ENCODE measurements at places on chromosomes 3 and 15. TPM values are rescaled to one million over a fixed set of nuclear protein-coding genes. Genes with fewer than 3 reads are reported as not detected.
A peak's percentile ranks its signal among the peaks of the same experiment; 100 is the strongest.

- no peak for DNase-seq
These were observed 56.5 kb upstream of the MYO5C start for GRCh38 chr15:52352086-52352485.

DNA sequence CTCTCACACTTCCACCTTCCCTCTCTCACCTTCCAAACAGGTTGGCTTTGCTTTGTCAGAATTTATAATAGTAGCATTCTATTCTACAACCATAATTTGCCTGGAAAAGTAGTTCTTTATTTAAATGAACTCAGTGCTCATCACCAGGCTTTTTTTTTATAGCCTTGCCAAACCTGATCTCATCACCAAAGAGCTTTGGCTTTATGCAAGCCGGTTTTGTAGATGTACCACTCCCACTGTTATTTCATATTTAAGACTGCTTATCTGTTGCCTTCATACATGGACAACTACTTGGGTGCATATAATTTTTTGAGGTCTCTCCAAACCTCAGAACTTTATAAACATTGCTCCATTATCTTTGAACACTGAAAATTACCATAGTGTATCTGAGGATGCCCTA, 246.1 kb upstream of the PPP2R3A start:
- no peak for DNase-seq

GRCh38 chr3:101478980-101479379, 34.0 kb downstream of the SENP7 start:
- DNase-seq, result no peak

Gene GOLGA6D
- 0.18 TPM for total RNA-seq

Gene IL17RE
- total RNA-seq, result 23.6 TPM

Gene SLC28A1
- 0.20 TPM for total RNA-seq

GRCh38 chr15:92655178-92655995, at the start of gene FAM174B:
Gene FAM174B (minus strand): TSS chr15:92655775.
- DNase-seq, result peak; percentile 46

- no peak for DNase-seq
These were observed 196.8 kb upstream of the MBNL1 start for GRCh38 chr3:152071924-152072323.

DNA sequence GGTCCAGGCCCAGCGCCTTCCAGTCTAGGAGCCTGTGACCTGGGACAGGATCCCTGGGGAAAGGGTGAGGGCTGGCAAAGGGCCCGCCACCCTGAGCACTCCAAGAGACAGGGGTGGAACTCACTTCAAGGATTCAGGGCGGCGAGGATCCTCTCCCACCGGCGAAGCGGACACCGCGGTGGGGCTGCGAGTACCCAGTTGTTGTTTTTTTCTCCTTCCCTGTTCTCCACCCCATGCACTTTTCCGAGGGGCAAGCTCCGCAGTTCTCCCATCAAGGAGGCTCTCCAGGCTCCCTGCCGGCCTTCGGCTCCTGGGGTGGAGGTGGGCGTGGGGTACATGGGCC, 387 bp upstream of the PAQR5 start:
- DNase-seq, result no peak

GRCh38 chr3:177590826-177591225, 393.5 kb upstream of the TBL1XR1 start:
- no peak for DNase-seq

GRCh38 chr15:39242345-39242744, 338.5 kb upstream of the THBS1 start:
- DNase-seq, result no peak

Gene CLDN16
- total RNA-seq, result 0.11 TPM

Gene CLEC3B
- 1.2 TPM for total RNA-seq

Gene PBRM1
- total RNA-seq, result 92.4 TPM

GRCh38 chr15:99711625-99712024, 21.6 kb downstream of the LYSMD4 start:
- DNase-seq, result no peak

Gene TIGIT
- not detected for total RNA-seq

DNA sequence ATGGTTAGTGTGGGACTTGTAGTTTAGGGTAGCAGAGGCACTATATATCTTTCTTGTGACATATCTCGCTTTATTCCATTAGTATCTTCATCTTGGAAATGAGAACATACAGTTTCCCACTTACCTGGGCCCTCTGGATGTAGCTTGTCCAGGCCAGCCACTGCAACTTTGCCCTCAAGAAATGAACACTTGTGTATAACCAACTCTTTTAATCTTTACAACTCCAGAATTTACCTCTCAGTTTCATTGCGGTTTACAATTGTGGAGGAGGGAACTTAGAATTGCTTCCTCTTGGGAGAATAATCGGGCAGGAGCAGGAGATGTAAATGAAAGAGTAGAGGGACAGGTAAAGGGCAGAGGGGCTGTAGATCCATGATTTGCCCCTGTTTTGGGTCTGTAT, 18.4 kb upstream of the TRA2B start:
- no peak for DNase-seq

GRCh38 chr15:98666841-98667240, 18.5 kb downstream of the IGF1R start:
- DNase-seq, result no peak

- no peak for DNase-seq
These were observed 1.5 kb downstream of the DIS3L start for GRCh38 chr15:66294932-66295235.

GRCh38 chr3:20849975-20850374, 664.0 kb upstream of the SGO1 start:
- DNase-seq, result no peak

Gene ANKRD34C
- not detected for total RNA-seq

- DNase-seq, result no peak
These were observed 51.8 kb downstream of the CHST2 start for GRCh38 chr3:143171141-143171980.

DNA sequence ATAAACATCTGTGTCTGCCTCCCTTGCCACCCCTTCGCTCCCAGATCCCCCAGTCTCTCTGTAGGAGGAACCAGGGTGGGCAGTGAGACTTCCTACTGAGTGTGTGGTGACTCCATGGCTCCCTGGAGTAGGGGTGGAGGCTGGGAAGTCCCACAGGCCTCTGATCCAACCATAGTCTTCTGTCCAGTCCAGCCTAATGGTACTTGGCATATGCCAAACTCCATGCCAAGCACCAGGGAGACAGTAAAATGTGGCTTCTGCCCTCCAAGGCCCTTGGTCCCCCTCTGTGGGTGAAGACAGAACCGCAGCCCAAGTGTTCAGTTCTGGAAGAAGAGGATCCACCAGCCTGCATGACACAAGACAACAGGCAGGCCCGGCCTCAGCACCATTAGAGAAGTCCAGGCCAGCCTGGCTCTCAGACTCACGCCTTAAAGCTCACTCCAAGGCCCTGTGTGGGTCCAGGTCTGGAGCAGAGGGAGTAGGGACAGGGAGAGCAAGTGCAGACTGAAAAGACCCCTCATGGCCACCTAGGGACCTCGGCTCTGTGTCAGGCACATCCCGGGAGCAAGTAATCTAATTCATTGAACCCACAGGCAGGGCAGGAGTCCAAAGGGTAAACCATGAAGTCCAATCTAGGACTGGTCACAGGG, 112.7 kb downstream of the ETFA start:
- DNase-seq, result no peak

Gene UBP1
- 81.5 TPM for total RNA-seq

DNA sequence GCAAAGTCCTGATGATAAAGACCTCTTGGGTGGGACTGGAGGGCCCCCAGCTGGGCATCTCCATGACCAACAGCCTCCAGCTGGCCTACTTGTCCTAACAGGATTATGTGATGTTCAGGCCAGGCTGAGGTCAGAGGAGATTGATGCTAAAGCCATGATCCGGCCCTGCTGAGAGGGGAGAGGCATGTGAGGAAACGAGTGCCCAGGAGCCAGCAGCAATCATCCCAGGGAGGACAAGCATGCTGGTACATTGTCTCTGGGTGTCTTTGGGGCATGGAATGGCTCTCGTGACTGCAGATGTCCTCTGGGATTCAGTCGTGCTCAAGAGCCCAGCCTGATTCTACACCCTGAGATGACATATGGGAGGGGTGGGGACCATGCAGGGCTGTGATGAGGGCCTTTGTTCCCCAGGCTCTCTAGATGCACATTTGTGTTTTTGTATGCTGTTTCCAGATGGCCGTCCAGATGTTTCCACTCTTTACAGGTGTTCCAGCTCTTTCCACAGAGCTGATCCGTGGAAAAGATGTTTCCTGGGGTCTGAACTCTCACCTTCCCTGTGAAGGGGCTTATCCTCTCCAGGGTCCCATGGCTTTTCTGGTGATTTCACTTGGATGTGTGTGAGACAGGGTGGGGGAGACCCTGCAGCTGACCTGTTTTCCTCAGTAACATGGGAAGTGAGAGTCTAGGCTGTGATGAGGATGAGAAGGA, 20.2 kb downstream of the SLC24A1 start:
- no peak for DNase-seq

Measured in mesothelial cell of epicardium (in vitro differentiated cells).